Fibroblast of skin of back (primary cell): ENCODE measurements at places on chromosomes 3 and 15.
A peak's percentile ranks its signal among the peaks of the same experiment; 100 is the strongest.

GRCh38 chr15:31365655-31366127 lies 39.1 kb downstream of the KLF13 start:
- peak; percentile 66 for DNase-seq

GRCh38 chr3:120369037-120369467 lies 19.9 kb upstream of the LRRC58 start:
- no peak for DNase-seq

GRCh38 chr3:171984883-171985282 lies 54.5 kb upstream of the FNDC3B start:
- DNase-seq: no peak

GRCh38 chr3:49013738-49014660 lies 4.4 kb downstream of the DALRD3 start:
- peak; percentile 26 for DNase-seq

DNA sequence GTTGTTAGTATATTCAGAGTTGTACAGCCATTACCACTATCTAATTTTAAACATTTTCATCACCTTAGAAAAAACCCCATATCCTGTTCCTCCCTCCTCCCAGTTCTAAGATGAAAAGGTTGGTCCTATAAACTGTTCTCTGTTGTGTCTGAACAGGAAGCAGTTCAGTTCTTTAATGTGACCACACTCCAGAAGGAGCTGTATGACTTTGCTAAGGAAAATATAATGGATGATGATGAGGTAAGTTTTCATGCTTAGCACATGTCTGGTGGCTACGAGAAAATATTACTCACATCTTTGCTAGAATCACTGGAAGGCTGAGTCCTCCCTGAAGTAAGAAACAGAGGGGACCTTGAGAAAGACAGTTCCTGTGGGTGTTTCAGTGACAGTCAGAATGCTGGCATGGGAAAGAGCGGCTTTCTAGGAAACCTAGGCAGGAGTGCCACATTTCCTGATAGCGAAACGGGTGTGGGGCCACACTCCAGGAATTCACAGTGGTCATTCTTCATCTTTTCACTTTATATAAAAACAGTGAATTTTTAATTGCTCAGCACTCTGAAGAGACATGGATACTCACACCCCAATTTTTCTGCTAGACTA lies 20.3 kb downstream of the CRTAP start:
- DNase-seq: peak; percentile 71

DNA sequence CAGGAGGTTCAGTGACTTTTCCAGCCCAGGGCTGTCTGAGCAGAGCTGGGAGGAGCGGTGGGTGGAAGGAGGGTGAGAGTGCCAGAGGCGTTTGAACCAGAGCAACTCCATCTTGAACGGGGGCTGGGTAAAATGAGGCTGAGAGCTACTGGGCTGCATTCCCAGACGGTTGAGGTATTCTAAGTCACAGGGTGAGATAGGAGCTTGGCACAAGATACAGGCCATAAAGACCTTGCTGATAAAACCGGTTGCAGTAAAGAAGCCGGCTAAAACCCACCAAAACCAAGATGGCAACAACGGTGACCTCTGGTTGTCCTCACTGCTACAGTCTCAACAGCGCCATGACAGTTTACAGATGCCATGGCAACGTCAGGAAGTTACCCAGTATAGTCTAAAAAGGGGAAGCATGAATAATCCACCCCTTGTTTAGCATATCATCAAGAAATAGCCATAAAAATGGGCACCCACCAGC lies 60.2 kb downstream of the ABTB1 start:
- DNase-seq: no peak

GRCh38 chr3:120550546-120550945 lies 45.6 kb upstream of the NDUFB4 start:
- peak; percentile 79 for DNase-seq

GRCh38 chr15:85865070-85865684 lies 70.5 kb upstream of the KLHL25 start:
- DNase-seq: peak; percentile 44

GRCh38 chr3:53131096-53131495 lies 861 bp upstream of the RFT1 start:
- no peak for DNase-seq

DNA sequence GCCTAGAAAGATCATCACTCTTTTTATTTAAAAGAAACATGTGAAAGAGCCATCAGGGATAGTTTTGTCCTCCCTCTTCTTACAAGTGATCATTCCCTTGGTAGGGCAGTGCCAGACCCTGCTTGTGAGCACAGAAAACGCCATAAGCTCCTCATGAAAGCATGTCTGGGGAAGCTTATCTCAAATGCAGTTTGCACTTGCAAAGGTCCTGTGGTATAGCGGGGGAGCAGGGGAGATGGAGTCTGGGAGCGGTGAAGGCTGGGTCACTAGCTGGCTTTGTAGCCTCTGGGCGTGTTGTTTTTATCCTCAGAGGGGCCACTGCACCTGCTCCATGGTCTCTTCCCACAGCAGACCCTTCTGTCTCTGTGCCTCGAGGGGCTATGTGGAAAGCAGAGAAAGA lies 141.9 kb downstream of the IGF1R start:
- DNase-seq: no peak

DNA sequence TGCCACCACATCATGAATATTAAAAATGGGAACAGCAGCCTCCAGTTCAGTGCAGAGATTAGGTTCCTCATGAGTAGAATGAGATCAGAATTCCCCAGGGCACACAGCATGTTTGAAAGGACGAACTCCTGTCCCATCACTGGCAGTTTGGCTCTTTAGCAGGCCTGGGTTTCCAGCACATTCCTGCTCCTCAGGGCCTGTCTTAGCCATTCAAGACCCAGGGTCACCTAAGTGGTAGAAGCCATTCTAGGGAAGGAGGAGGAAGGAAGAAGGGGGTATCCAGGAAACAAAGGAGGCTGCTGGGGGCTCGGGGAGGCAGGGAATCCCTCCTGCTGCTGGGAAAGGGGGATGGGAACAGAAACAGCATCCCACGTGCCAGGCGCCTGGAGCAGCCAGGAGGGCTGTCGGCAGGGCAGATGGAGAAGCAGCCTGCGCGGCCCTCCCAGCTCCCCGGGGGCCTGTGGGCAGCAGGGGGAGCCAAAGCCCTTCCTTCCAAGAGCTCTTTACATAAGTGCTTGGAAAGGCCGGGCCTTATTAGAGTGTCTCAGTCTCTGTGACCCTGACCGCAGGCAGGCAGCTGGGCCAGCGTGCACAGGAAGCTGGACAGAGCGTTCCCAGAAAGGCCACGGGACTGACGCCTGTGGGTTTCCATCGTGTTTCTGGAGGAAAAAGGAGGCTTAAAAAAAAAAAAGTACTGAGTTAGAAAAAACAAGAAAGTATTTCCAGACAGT lies 24.7 kb downstream of the LOXL1 start:
- peak; percentile 96 for DNase-seq

GRCh38 chr3:123791898-123792297 lies 92.2 kb downstream of the MYLK start:
- peak; percentile 33 for DNase-seq

- DNase-seq: peak; percentile 16
These were observed 160.2 kb downstream of the SPATA16 start for GRCh38 chr3:172980849-172981248.

- no peak for DNase-seq
These were observed 2.2 kb downstream of the SMAD6 start for GRCh38 chr15:66704019-66704802.

GRCh38 chr15:42741710-42742109 lies 4.8 kb upstream of the CDAN1 start:
- peak; percentile 19 for DNase-seq
